BJ (cell line): ENCODE measurements at places on chromosomes 12 and 14.

DNA sequence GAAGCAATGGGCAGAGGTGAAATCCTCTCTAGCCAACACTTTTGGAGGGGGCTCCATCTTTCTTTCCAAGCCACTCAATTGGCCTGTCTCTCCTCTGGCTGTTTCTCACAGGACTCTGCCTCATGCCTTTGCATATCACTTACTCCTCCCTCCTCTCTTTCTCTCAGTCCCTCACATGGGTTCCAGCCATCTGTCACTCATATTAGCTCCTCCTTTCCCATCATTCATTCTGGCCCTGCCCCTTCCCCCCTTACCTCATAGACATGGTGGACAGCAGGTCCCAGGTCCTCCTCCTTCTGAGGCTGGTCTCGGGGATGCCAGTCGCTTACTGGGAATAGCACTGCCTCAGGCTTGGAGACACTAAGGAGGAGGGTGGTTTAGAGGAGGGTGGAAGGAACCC is 16.6 kb upstream of the ZNF385A start:
- DNase-seq: no peak

DNA sequence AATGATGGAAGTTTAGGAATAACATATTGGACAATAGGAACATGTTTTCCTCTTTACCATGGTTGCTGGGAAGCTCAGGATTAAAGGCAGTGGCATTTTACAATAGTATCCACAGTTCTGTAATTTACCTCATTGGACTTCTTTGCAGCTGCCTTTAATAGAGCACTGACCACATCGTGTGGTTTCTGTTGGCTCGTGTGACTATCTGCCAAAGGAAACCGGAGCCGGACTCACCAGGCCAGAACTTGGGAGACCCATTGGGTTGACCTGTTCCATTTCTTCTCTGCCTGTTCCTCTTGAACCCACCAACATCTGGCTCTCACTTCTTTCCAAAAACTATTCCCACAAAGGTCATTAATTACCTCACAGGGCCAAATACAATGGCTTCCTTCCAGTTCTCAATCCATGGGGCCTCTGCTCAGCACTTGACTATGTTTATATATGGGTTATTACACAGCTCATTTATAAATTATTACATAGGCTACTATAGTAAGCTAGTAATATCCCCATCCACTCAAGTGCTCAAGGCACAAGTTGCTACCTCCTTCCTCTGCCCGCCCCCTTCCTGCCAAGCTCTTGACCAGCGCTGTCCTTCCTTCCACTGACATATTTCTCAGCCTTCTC is 121.5 kb upstream of the VASH1 start:
- no peak for DNase-seq

- DNase-seq: peak; percentile 31
These were observed 966.7 kb downstream of the SLC6A15 start for GRCh38 chr12:83945871-83946270.

DNA sequence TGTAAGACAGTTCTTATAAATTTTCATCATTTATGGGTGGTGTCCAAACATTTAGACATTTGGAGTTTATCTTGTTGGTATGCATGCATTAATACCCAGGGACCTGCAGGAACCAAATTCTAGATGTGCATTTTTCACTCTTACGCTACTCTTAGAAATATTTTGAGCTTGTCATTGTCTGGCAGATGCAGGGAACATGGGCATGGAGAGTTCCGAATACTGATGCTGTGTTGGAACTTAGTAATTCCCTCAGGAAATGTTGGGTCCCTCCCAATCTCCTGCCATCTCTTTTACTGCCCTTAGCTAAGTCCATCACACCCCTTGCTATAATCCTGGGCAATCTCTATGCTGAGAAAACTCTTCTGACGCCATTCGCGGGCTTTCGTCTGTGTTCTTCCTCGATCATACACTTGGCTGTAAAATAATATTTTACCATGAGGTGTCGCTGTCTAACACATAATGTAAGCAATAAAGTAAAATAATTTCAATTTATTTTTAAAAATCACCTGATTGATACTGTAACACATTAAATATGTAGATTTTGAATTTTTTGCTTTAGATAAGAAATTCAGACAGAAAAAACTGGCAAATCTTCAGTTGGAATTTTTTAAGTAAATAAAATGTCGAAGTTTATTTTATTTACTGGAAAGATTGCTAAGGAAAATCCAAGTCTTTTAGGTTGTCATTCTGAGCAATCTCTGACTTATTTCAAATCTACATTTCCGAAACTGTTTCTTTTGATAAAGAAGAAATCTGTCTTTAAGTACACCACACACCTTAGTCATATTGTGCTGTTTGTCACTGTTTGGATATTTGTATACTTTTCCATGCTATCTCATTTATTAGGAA is 304.1 kb upstream of the SSTR1 start:
- DNase-seq: no peak

DNA sequence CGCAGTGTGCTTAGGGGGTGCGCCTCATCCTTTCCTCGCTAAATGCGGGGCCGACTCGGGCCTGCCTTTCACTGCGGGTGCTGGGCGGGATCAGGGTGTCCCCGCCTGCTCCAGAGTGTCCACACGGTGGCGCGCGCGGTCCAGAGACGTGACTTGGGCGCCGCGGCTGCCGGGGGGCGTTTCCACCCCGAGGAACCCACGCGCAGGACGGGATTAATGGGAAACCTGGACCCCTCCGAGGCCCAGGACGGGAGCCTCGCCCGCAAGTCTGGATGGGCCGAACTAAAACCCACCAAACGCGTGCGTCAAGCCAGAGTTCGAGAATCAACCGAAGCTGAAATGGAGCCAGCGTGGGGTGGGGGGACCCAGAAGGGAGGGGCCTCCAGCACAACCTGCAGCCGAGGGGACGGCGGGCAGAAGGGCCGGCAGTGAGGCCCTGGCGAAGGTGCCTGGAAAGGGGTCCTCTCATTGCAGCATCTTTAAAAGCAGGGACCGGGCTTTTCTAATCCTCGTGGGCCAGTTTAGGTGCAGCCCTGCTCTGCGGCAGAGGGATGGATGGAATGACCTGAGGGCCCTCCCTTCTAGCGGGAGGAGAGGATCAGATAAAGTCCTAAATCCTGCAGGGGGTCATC is 93.3 kb downstream of the NINJ2 start:
- no peak for DNase-seq

DNA sequence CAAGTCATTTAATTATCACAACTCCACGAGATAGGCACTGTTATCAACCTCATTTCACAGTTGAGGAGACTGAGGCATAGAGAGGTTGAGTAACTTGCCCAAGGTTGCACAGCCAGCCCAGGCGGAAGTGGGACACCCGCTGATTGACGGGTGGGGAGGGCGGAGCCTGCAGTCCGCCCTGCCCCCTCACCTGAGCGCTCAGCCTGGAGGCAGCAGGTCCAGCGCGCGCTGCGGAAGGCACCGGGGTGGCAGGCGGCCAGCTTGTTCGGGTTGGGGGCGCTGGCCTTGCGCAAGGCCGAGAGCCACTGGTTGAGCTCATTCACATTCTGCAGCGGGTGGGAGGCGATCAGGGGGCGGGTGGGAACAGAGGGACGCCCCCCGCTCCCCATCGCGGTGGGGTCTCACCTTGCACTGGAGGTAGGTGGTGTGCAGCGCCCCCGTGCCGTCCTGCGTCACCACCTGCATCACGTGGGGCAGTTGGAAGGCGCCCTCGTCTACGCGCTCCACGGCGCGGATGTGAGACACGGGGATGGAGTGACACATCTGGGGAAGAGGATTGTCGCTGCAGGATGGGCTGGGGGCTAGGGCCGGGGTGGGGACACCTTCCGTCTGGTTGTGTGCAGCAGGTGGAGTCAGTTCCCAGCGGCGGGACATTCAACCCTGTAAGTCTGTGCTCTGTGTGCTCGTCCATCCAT is 31.7 kb downstream of the RASAL1 start:
- DNase-seq: no peak

GRCh38 chr12:24244801-24245200 is 295.3 kb upstream of the SOX5 start:
- DNase-seq: no peak
